Renal cortex interstitium (tissue), 15 donors: ENCODE measurements at places on chromosomes 2 and 18. TPM values are rescaled to one million over a fixed set of nuclear protein-coding genes. Genes with fewer than 3 reads are reported as not detected.

DNA sequence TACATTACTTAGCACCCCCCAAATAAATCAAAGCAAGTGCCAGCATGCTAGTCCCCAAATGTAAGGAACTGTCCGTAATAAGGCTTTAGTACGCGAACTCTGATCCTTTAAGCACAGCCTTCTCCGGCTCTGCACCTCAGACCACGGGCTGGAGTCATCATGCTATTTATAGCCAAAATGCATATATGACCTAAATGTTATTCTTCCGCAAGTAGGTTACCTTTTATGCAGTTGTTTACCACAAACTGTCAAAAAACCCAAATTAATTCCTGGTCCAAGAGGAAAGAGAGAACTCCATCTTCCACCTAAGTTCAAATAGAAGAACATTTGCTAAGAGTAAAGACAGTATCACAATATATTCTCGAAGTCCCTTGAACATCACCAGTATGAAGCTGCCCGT lies 42.7 kb downstream of the ZNF516 start:
- no peak for DNase-seq

- DNase-seq = no peak
These were observed 71.4 kb upstream of the GLS start for GRCh38 chr2:190809139-190809764.

GRCh38 chr2:109648041-109648527 lies 33.9 kb downstream of the SOWAHC start:
- no peak for DNase-seq

DNA sequence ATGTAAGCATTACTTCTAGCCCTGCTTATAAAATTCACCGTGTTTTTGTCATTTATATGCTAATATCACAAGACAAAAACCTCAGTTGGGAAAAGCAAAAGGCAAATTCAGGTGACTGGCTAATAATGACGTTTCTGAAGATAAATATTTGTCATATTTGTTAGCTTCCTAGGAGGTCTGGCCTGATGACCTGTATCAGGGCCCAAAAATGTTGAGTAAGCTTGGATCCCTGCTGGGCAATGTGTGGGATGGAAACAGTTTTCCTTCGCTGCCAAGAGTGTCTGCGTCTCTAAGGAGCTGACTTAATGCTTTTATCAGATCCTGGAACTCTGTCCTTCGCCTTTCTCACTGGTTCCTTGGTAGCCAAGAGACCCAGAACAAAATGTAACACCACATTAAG lies 230.1 kb upstream of the PXDN start:
- no peak for DNase-seq

DNA sequence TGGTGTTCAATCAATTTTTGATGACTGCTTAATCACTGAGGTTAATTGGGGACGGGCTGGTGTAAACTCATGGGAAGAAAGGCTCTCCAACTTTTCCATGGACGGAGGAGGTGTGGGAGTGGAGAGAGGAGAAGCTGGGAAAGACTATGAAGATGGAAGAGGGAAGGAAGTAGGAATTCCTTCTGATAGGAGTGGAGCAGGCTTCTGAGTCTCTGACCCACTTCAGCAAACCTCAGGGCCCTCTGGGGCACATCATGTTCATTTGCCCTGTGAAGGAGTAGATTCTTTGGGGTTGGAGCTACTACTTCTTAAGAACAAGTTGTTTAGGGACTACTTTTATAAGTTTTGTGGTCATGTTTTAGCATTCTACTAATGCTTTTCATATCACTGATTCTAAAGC lies 87.0 kb upstream of the MAP4K3 start:
- DNase-seq = no peak

- DNase-seq = no peak
These were observed 3.3 kb upstream of the ATRAID start for GRCh38 chr2:27208486-27209050.

DNA sequence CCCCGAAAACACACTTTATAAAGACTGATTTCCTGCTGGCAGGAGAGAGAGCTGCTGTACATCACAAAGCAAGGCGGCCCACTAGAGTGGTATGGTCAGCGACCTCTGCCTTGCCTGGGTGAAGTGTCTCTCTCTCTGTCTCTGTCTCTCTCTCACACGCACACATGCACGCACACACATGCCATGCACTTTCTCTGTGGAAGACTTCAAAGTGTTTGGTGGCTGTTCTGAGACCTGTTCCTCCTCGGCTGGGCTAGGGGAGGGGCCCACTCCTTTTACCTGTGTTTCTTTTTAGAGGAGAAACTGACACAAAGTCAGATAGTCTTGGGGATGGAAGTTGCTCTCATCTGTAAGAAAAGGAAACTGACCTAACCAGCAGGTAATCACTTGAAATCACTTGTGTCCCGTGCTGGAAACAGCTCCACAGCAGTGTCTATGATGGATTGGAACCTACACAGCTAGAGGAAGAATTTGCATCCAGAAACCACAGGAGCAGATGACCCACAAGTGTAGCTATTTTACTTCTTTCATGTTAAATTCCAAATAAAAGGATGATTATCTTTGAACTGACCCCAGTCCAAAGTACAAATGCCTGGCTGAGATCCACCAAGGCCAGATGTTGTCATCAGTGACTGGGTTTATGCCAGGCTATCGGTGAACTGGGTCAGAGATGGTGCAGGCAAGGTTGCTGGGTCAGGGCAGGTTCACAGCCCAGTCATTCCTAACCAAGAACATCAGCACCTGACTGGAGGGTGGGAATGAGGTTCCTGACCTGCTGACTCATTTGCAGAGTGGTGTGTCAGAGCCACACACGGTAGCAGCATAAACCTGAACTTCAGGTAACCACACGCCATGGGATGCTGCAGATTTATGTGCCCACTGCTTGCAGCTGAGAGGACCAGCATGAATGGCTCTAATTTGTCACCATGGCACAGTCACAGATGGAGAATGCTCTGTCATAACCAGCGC lies 63.0 kb downstream of the NPAS2 start:
- no peak for DNase-seq

- no peak for DNase-seq
These were observed 127.2 kb downstream of the ANKRD44 start for GRCh38 chr2:197183355-197183754.

DNA sequence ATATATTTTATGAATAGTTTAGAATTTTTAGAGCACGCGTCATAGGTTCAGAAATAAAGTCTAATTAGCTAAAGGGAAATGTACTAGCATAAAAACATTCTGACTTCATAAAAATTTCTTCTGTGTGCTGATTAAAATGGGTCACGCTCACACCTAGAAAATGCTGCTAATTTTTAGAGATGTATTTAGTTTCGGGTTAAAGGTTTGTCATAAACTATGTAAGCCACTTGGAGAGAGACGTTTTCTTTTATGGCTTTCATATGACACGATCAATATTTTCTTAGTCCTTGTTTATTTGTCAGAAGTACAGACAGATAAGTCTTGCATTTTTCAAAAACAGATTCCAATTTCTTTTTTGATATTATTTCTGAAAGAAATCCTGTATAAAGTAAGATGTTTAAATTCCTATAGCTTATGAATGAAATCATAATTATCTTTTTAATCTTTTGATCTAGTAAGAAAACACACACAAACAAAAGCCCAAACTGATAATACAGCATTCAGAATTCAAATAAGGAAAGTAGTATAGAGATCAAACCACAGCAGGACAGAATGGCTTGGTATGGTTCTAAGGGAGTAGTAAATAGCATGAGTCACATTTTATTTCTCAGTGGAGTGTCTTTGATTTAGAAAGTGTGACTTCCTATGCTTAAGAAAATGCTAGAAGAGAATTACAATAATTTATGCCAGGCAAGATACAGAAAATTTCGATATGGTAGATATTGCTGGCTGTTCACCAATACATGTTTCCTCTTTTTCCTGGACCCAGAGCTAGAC lies 236.6 kb downstream of the GPD2 start:
- DNase-seq = no peak

GRCh38 chr18:67410075-67411070 lies 106.1 kb downstream of the DSEL start:
- no peak for DNase-seq

DNA sequence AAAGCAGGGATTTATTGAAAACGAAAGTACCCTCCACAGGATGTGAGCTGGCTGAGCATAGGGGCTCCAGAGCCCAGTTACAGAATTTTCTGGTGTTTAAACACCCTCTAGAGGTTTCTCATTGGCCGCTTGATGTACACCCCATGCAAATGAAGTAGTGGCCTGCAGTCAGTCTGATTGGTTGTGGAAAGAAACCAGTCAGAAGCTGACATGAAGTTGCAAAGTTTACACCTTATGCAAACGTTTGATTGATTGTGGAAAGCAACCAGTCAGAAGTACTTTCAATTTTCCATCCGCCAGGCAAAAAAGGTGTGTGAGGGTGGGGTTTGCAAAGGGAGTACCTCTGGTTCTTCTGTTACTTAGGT lies 62.3 kb downstream of the VWA3B start:
- no peak for DNase-seq

- DNase-seq = no peak
These were observed 22.8 kb upstream of the PPP4R1 start for GRCh38 chr18:9637036-9637767.

GRCh38 chr2:229164545-229165249 lies 106.4 kb downstream of the PID1 start:
- no peak for DNase-seq

DNA sequence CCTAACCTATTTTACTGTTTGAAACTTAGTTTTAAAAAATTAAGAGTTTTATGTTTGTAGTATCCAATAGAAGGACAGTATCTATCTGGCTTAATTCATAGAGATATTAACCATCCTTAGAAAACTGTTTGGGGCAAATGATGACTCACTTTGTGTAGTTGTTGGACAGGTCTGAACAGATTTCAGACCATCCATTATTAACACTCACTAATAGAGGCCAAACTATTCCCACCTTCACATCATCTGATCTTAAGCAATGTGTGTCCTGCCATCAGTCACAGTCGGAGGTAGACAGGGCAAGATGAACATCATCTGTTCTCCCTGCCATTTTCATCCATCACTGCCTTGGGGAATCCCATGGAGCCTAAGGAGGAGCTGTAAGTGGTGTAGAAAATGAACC lies 164.6 kb upstream of the DCC start:
- no peak for DNase-seq

- DNase-seq = no peak
These were observed 119.6 kb downstream of the FEZ2 start for GRCh38 chr2:36478332-36478738.

DNA sequence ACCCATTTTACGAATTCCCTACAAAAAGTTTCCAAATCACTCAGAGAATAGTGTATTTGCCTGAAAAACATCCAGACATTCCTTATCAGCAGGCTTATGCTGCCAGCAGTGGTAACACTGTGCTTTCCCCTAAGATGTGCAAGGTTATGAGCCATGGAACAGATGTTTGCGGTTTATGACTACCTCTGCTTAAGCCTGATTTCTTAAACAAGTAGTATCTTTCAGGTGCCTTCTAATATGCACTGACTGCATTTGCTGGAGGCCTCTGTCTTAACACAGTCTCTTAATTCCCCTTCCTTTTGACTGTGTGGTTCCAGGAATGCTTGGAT lies 54.8 kb downstream of the CDC42EP3 start:
- no peak for DNase-seq

GRCh38 chr2:75431763-75432162 lies 129.0 kb downstream of the EVA1A start:
- no peak for DNase-seq

- no peak for DNase-seq
These were observed 60.7 kb downstream of the ADI1 start for GRCh38 chr2:3458396-3459184.

GRCh38 chr18:38539371-38539770 lies 973.8 kb upstream of the CELF4 start:
- DNase-seq = no peak

DNA sequence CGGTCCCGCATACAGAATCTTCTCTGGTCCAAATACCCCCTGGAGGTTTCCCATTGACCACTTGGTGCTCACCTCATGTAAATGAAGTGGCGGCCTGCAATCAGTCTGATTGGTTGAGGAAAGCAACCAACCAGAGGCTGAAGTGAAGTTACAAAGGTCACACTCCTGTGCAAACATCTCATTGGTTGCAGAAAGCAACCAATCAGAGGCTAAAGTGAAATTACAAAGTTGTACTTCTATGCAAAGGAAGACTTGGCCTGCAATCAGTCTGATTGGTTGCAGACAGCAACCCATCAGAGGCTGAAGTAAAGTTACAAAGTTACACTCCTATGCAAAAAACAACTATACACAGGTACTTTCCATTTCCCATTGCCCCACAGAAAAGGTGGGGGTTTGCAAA lies 2.5 kb upstream of the SP100 start:
- no peak for DNase-seq

DNA sequence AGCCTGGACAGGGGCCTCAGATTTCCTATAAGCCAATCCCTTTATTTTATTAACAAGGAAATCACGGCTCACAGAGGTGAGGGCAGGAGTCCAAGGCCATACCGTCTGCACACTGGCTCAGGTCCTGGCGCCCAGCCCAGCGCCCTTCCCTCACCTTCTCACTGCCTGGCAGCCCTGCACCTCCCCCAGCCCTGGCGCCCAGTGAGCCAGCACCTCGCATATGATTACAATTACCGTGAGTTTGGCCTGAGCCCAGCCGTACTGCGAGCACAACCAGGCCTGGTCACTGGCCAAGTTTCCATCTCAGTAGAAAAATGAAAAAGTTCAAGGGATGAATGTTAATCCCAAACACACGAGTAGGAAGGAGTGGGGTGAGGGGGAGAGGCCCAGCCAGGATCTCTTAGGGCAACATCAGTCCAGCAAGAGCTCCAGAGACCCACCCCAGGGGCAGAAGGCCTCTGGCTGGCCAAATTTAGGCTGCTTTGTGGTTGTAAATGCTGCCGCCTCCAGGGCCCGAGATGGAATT lies 68.4 kb downstream of the MCFD2 start:
- peak; percentile 75 for DNase-seq

DNA sequence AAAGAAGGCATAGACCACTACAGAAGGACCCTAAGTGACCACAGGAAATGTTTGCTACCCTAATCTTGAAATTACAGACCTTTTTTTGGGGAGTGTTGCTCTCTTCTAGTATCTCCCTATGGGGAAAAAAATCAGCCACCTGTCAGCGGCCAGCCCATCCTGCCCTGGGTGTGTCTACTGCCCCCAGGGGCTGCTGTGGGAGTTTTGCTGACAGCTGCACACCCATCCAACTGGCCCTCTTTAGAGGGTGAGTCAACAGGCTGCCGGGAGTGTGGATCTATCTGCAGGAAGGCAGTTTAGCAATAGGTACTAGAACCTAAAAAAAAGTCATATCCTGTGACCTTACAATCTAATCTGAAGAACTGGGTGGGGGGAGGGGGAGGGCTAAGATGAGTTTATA lies 796 bp upstream of the DYSF start:
- DNase-seq = no peak

DNA sequence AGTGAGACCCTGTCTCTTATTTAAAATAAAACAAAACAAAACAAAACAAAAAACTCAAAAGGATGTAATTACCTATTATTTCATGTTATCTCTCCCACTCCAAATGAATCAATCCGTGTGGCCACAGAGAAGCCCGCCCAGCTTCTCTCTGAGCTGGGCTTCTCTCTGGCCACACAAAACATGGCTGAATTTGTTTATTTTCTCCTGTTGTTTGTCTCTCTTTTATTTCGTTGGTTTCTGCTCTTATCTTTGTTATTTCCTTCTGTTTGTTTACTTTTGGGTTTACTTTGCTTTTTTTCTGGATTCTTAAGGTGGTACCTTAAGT lies 1.5 kb upstream of the TRABD2A start:
- no peak for DNase-seq

The PFN4 gene
- polyA plus RNA-seq = 1.5 TPM

The ORMDL1 gene
- polyA plus RNA-seq = 113 TPM

The CTNNA2 gene
- 4.3 TPM for polyA plus RNA-seq

The FSHR gene
- not detected for polyA plus RNA-seq

The DNAJC5G gene
- 1.7 TPM for polyA plus RNA-seq

The NAT8 gene
- polyA plus RNA-seq = 32.0 TPM

The GCKR gene
- 0.20 TPM for polyA plus RNA-seq

The CIB4 gene
- 0.89 TPM for polyA plus RNA-seq

The SOX11 gene
- 22.1 TPM for polyA plus RNA-seq

The PSD4 gene
- 11.1 TPM for polyA plus RNA-seq

The EPG5 gene
- 24.0 TPM for polyA plus RNA-seq
